Kidney capillary endothelial cell (primary cell): ENCODE measurements at places on chromosomes 4 and X.
A peak's percentile ranks its signal among the peaks of the same experiment; 100 is the strongest.

DNA sequence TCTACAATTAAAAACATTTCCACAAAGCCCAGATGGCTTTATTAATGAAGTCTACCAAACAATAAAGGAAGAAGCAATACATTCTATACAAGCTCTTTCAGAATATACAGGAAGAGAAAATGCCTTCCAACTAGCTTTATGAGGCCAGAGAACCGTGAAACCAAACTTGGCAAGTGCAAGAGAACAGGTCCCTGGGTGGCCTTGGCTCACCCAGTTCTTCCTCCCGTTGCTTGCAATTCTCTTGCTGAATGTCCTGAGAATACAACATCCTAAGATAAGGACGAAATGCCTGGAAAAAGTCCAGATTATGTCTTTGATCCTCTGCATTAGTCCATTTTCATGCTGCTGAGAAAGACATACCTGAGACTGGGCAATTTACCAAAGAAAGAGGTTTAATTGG lies 204.9 kb downstream of the MAD2L1 start:
- DNase-seq: no peak

DNA sequence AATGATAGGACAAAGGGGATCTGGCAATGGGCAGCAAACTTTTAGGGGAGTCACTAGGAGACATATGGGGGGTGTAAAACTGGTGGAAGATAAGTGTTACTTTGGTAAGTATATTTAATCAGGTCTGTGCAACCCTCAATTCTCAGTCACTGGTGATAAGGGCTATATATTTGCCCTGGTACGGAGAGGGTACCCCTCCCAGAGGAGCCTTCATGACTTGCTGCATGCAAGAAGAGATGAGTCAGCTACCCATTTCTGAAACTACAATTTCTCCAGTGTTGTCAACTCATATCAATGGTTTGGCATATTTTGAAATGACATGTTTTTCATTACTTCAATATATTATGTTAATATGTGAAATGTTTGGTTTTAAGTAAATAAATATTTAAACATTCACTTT lies 14.3 kb downstream of the SMARCAD1 start:
- no peak for DNase-seq

GRCh38 chrX:45447995-45448394 lies 247.3 kb upstream of the DIPK2B start:
- no peak for DNase-seq

DNA sequence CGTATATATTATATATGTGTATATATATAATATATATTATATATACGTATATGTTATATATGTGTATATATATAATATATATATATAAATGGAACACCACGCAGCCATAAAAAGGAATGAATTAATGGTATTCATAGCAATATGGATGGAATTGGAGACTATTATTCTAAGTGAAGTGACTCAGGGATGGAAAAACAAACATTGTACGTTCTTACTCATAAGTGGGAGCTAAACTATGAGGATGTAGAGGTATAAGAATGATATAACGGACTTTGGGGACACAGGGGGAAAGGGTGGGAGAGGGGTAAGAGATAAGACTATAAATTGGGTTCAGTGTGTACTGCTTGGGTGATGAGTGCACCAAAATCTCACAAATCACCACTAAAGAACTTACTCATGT lies 1388.9 kb downstream of the C4orf33 start:
- no peak for DNase-seq

- peak; percentile 38 for DNase-seq
Measured at GRCh38 chr4:152408514-152409327, 127.2 kb downstream of the FBXW7 start.

DNA sequence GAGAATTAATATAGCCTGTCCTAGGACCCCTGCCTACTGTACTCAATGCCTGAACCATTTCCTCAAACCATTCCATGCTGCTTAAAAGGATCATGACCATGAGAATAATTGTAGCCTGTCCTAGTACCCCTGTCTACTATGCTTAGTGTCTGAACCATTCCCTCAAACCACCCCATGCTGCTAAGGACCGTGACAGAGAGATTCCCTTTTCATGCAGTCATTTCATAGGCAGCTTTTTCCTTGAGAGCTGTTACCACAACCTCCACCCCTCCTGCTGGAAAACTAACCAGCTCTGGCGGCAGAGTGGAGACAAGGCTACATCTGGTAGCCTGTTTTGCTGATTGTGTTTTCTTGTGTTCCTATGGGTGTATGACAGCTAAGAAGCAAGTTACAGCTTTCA lies 174.9 kb upstream of the SMARCAD1 start:
- no peak for DNase-seq

GRCh38 chr4:88223516-88223915 lies 60.8 kb downstream of the PPM1K start:
- DNase-seq: no peak

GRCh38 chr4:80017125-80017854 lies 55.7 kb downstream of the ANTXR2 start:
- DNase-seq: no peak

DNA sequence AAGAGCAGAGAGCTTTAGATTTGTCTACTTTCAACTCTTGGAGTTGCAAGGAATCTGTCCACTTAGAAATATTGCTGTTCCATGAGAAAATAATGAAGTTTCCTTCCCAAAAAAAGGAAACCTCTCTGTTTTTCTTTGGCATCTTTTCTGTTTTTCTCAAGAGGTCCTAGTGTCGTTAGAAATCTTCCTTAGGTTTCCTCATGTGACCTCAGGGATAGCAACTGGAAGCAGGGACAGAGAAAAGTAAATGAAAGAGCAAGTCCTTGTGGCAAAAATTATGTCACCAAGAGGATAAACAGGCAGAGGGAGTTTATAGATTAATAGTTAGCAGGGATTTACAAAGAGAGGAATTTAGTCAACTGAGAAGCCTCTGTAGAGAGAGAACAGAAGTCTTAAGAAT lies 478.4 kb upstream of the ADGRL3 start:
- DNase-seq: no peak

DNA sequence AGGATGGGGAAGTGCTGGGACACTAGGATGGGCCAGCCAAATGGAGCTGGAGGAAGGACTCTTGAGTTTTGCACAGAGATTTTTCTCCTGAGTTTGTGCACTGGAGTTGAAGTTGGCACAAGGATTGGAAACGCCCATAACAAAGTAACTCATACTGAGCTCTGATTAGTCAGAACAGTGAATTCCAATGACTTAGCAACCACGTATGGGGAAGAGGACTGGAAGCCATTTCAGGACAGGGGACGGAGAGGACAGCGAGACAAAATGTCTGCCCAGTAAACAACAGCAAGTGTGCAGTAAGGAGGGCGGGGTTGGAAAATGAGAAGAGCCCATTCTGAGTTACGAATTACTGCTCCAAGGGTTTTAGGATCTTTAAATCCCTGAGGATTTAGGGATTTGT lies 5.9 kb downstream of the RIPPLY1 start:
- no peak for DNase-seq

- DNase-seq: peak; percentile 0
Measured at GRCh38 chr4:30386266-30386895, 333.8 kb upstream of the PCDH7 start.

DNA sequence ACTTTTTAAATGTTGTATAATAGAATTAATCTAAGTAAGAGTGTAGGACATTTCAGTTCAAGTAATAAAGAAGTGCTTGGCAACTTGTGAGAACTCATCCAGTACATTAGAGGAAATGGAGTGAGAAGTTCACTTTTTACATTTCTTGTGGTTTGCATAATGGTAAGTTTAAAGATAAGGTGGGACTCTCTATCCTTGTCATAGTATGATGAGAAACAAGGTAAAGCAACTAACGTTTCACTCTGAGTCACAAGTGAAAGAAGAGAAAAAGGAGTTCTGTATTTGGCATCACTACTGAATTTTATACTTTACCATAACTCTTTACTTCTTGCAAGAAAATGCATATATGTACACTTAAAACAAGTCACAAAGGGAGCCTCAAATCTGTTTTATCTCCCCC lies 219.4 kb downstream of the SLC4A4 start:
- DNase-seq: no peak

DNA sequence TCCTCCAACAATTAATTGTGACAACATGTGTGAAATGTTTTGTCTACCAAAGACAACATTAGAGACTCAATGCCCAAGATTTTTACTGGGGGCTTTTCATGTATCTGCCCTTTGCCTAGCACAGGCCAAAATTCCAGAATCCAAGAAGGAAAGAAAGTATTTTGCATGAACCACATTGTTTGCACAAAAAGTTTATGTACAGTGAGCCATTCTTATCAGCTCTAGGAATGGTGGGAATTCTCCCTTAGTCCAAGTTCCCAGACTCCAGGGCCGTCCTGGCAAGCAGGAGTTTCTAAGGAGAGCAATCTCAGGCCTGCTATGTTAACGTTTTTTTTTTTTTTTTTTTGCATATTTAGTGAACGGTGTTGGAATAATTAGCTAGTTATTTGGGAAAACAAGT lies 21.6 kb downstream of the GPRASP1 start:
- no peak for DNase-seq

GRCh38 chr4:40579983-40580382 lies 49.7 kb downstream of the RBM47 start:
- no peak for DNase-seq

GRCh38 chrX:14290335-14290734 lies 239.0 kb upstream of the GLRA2 start:
- no peak for DNase-seq

GRCh38 chr4:15925830-15926229 lies 12.7 kb downstream of the FGFBP1 start:
- no peak for DNase-seq

- no peak for DNase-seq
Measured at GRCh38 chr4:100839712-100840111, 321.9 kb upstream of the EMCN start.

DNA sequence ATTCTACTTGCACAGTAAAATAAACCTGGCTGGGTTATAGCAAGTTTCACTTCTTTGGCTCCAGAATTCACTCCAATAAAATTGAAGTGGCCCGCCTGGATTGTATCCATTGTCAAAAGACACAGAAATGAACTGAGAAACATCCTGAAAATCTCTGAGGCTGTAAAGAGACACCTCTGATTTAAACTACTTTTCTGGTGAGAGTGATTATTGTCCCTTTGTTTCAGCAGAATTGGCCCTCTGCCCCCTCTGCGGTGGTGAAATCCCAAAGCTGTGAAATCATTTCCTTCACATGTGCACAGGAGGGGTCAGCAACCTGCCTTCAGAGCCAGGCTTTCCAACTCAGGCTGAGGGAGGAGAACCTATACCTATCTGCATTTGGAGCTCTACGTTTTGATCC lies 23.0 kb downstream of the GAB3 start:
- peak; percentile 46 for DNase-seq

DNA sequence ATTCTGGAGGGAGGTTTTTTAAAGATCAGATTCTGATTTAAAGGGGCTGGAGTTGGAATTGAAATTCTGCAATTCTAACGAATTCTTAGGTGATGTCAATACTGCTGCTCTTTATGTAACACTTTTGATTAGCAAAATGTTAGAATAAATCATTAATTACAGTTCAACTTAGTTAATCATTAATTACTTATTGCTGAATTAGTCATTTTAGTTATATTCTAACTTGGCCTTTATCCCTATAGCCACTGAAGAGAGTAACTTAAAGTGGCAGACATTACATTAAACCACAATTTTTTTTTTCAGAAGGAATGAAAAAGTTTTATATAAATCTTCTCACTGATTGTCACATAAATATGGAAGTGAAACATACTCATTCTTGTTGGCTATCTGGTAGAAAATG lies 206.6 kb upstream of the ITM2A start:
- DNase-seq: no peak

GRCh38 chr4:3484057-3484973 lies 21.2 kb downstream of the DOK7 start:
- DNase-seq: no peak

DNA sequence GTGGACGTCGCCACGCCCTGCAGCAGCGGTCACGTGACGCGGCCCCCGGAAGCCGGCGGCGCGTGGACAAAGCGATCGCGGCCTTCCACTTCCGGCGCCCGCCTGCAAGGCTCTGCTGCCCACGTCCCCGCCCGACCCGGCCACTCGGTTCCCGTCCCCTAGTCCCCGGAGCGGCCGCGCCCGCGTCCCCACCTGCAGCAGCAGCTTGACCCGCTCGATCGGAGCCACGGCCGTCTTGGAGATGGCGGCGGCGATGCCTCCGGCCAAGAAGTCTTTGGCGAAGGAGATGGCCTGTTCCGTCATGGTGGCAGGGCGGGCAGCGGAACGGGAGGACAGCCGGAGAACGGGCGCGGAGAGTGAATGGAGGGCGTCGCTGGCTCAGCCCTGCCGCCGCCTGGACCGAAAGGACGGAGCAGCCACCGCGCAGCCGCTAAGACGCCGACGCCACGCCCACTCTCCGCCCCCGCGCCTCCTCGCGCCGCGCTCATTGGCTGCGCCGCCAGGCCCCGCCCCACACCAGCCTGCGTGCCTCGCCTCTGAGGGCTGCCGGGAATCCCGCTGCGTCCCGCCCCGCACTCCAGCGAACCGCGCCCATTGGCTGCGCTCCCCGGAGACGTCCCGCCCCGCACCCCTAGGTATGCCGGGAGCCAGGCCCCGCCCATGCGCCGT lies at the start of gene SLC25A6:
TSS of gene SLC25A6 (minus strand) at position 407 of the 669 bp plus-strand sequence. CDS start at position 303, 104 bp downstream.
- DNase-seq: peak; percentile 98

GRCh38 chr4:142307857-142308256 lies 538.2 kb downstream of the INPP4B start:
- DNase-seq: no peak

GRCh38 chrX:107845625-107846024 lies 20.0 kb downstream of the MID2 start:
- no peak for DNase-seq

GRCh38 chr4:85675076-85676049 lies 200.4 kb downstream of the ARHGAP24 start:
- DNase-seq: no peak

DNA sequence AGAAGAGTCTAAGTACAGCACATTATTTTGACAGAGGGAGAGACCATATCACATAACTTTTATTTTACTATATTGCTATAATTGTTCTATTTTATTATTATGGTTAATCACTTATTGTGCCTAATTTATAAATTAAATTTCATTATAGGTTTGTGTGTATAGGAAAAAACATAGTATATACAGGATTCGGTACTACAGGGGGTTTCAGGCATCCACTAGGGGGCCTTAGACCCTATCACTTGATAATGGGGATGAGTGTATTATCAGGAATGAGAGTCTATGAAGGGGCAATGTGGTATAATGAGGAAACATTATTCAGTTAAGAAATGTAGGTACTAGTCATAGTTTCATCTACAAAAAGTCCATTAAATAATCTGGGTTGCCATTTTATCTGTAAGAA lies 833.1 kb downstream of the C4orf33 start:
- DNase-seq: no peak

GRCh38 chrX:8657883-8658282 lies 74.1 kb downstream of the ANOS1 start:
- DNase-seq: no peak
